NCI-H510A (cell line): ENCODE measurements at places on chromosomes 4 and X.

GRCh38 chrX:40273356-40274050, 175.7 kb upstream of the BCOR start:
- DNase-seq, result no peak

- no peak for DNase-seq
Measured at GRCh38 chr4:146545102-146545501, 23.4 kb upstream of the SLC10A7 start.

DNA sequence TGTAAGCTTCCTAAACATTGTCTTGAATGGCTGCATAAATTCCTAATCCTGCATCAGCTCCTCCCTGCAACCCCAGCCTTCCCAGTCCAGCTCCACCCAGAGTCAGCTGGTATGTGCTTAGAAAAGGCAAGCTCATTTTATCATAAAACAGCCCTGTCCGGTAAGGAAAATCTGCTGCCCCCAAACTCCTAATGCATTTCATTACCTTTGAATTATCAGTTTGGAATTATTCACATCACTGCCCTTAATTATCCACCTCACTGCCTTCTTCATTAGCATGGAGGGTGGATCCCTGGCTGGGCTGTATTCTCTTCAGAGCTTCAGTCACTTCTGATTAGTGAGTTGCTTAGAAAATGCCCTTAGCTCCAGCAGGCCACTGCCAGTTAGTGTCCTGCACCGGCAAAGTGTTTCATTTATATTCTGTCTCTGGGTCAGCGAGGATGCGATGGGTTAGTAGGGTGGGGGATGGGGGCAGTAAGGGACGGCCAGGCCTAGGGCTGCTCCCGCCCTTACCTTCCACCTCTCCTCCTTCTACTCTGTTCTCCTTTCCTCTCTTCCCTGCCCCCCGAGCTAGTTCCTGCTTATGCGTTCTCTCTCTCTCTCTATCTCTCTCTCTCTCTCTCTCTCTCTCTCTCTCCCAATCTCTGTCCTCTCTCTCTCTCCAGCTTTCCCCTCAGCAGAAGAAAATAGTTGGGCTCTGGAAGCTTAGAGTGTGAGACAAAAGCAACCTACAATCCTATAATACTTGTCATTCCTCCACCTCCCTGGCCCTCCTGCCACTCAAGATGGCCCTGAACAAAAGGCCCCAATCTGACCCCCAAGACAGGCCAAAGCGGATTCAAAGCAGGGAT, 174.8 kb upstream of the KLF3 start:
- DNase-seq, result no peak

DNA sequence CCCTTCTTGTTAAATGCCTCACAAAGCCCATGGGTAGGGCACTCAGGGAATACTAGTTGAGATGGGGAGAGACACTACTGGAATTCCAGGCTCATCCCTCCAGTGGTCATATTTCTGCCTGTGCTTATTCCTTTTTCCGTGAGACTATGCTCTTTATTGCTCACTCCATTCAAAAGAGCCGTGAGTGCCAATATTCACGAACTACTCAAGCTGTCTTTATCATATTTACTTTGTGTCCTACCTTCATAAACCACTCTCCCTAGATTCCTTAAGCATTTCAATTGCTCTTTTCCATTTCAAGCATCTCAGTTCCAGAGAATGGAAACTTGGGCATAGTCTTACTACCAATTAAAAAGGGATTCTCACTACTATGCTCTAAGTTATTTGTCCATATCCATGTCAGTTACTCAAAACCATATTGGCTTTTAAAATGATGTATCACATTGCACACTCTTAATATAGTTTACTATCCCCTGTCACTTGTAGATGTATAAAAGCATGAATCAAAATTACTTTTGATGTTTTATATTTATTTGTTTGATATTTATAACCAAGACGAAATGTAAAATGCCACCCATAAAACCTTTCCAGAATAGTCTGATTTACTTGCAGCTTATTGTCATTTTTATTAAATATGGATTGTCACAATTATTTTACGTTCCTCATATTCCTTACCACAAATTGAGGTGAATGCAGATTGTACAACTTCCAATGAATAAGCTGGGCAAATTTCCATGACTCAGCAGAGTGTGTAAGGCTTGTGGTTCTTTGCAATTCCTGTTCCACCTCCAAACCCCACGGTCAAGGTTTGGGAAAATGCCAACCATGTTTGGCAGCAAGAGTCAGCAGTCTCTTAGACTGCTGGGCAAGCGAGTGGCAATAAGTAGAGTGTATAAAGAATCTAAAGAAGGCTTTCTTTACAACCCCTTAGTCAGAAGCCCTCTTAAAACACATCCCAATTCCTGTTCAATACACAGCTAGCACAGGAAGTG, 24.4 kb downstream of the ENOX2 start:
- DNase-seq, result no peak

- DNase-seq, result no peak
Measured at GRCh38 chr4:109979920-109980717, 67.4 kb downstream of the EGF start.

GRCh38 chr4:84179409-84179808, 319.7 kb downstream of the NKX6-1 start:
- no peak for DNase-seq

GRCh38 chrX:97358941-97359340, 475.2 kb downstream of the RPA4 start:
- no peak for DNase-seq

DNA sequence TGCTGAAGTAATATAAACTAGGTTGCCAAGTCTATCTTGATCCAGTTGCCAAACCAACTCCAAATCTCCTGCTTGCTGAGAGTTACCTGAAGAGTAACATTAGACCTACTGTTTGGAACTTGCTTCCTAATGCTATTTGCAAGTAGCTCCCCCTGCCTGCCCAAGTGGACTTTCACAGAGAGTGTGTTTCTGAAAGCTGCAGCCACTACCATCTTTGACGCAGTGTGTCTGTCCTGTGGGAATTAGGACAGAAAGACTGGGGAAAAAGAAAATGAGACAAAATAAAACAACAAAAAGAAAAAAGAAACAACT, 195.0 kb upstream of the HS3ST1 start:
- no peak for DNase-seq

GRCh38 chr4:178745203-178745602, 1303.0 kb upstream of the AGA start:
- no peak for DNase-seq

DNA sequence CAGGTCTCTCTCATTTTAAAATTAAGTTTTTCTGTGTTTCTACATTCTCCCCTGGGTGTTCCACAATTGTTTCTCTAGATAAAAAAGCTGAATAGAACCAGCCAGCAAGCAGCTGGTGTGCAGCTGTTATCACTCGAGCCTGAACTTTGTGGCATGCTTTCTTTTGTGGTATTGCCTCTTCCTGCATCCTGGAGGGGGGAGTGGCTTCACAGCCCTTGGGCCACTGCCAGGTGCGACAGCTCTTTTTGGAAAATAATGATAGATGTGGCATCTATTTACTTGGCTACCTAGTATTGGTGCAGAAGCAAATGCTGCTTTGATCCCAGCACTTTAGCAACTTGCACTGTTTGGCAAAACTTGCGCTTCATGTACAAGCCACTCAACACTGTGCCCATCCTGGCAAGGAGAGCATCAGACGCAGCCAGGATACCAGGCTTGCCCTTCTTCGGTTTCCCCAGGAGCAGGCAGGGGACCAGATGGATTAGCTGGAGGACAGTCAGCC, 69.4 kb downstream of the HMGB2 start:
- DNase-seq, result peak; percentile 26

GRCh38 chrX:40169193-40170101, 71.7 kb upstream of the BCOR start:
- peak; percentile 51 for DNase-seq

DNA sequence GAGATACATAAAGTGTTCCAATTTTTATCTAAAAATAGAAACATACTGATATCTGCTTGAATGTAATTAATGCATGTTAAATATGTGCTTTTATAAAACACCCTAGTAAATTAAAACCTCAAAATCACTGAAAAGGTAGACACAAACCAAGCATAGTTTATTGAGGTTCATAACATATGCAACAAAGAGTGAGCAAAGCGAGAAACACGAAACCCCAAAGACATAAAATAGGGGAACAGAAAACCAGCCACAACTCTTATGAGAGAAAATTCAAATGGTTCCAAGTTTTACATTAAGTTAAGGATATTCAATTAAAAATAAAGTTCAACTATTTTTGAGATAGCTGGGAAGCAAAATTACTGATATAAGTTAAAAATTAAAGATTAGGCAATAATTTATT, 336.4 kb upstream of the AGA start:
- DNase-seq, result no peak

DNA sequence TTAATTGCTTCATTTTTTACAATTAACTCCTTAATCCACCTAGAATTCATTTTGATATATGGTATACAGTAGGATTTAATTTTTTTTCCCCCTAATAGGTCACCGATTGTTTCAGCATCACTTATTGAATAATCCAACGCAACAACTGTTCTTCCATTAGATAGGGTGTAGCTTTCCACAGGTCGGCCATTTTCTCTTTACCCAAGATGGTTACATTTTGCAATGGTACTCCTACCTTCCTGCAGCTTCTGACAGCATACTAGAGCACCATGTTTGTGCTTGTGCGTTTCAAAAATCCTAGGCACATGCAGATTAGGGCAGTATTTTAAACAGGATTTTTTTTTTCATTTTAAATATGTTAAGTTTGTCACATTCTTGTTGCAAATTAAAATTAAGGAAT, 2.3 kb downstream of the LINC00632 start:
- no peak for DNase-seq

GRCh38 chrX:8724300-8724699, 7.6 kb downstream of the ANOS1 start:
- DNase-seq, result no peak

DNA sequence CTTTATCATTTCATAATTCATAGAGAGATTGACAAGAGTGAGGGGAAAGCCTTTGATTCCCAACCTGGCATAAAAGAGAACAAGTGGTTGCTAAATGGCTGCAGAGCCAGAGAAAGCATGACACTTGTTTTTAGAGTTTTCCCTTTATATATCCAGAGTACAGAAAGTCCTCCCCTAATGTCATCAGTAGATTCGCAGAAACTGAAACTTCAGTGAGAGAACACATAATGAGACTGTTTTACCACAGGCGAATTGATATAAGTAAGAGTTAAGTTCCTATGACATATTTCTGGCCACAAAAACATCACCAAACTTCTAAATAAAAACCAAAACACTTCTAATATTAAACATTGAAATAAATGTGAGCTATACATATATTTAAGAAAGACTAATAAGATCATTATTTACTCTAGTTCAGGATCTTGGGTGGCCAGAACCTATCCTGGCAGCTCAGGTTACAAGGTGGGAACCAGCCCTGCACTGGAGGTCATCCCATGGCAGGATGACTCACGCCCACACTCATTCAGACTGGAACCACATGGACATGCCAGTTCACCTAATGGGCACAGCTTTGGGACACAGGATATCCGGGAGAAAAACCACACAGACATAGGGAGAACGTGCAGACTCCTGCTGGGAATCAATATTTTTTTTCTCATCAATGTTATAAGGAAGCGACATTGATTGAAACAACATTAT, 35.5 kb downstream of the NWD2 start:
- DNase-seq, result no peak

DNA sequence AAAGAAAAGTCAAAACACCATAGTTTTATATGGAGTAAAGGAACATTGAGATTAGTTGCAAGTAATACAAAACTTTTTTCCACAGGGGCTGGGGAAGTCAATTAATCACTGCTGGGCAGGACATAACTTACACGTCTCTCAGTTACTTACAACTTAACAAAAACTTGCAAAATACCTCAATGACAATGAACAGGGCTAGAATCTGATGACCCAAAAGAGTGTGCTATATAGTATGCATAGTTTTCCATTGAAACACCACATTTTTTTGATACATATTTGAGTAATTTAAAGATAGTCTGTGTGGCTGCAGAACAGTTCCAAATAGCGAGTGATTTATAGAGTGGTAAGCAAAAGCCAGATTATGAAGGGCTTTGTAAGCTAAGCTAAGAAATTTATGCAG, 172.3 kb upstream of the TRPC5 start:
- DNase-seq, result no peak

- no peak for DNase-seq
Measured at GRCh38 chrX:42783451-42783850, 5.5 kb upstream of the PPP1R2C start.

DNA sequence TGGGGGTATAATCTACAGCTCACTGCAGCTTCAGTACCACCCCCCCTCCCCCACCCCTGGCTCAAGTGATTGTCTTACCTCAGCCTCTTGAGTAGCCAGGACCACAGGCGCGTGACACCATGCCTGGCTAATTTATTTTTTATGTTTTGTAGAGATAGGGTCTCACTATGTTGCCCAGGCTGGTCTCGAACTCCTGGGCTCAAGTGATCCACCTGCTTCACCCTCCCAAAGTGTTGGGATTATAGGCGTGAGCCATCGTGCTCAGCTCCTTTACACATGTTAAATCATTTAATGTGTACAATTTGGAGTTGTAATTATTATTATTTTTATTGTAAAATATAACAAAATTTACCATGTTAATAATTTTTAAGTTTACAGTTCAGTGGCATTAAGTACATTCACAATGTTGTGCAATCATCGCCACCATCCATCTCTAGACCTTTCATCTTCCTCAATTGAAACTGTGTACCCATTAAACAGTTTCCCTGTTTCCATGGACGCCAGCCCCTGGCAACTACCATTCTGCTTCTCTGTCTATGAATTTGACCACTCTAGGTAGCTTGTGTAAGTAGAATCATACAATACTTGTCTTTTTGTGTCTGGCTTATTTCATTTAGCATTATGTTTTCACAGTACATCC, 6.1 kb downstream of the SLAIN2 start:
- no peak for DNase-seq

DNA sequence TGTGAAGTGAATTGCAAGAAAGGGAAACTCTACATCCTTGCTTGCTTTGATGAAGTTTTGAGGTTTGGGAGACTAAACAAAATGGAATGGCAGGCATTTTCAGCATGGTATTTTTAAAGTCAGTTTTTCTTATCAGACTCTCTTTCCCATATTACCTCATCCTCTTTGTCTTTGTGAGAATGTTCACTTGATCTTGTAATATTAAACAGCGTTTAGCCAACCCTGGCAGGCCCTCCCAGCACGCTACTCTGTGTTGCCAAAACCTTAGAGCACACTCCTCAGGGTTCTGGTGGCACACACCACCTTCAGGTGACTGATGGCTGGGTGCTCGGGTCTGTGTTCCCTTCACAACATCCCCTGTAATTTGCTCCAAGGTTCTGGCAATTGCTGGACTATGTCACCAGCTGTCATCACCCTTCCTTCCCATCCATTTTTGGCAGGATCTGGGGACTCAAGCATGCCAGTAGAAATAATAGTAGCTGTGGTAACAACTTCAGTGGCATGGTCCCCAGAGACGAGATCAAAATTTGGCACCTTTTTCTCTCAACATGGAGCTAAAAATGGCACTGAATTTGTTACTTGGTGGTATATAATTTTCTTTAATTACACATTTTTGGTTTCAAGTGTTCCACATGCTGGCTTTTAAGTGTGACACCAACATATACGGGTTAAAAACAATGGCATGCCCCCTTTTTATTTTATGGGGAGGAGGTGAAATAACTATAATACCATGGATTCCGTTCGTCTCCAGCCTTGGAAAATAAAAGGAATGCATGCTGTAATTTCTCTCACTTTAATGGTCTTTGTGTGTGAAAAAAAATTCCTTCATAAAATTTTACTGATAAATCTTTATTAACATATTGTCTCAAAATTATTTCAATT, 273.1 kb downstream of the DCTD start:
- DNase-seq, result no peak

- DNase-seq, result no peak
Measured at GRCh38 chr4:81346719-81347118, 125.0 kb downstream of the RASGEF1B start.

GRCh38 chrX:69010339-69010738, 154.9 kb downstream of the PJA1 start:
- DNase-seq, result no peak
